Stimulated activated naive CD8-positive, alpha-beta T cell treated with anti-CD3 and anti-CD28 coated beads, Interleukin-15, Interleukin-2, amounts not matched to agents 100 U/mL and 50 U/mL, for 24 hours (primary cell): ENCODE measurements at places on chromosomes 5 and 9.

GRCh38 chr9:135165003-135165711 lies 77.7 kb downstream of the OLFM1 start:
- DNase-seq, result no peak

- peak; percentile 8 for DNase-seq
Measured at GRCh38 chr5:1515921-1516571, 7.7 kb downstream of the LPCAT1 start.

DNA sequence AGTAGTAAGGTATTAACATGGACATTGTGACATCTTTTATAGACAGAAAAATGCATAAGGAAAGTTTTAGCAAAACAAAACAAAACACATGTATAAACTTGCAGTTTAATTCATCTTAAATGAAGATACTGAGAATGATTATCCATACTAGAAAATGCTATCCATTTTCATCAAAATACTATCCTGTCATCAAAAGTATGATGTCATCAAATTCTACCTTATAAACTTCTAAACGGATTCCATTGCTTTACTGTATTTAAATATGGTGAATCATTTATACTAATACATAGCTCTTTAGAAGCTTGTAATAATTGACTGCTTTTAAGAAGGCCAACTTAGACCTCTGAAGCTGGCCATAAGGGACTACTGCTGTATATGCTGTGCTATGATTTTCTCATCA lies 221.0 kb downstream of the EDIL3 start:
- DNase-seq, result no peak

- no peak for DNase-seq
Measured at GRCh38 chr9:2603621-2604020, 18.0 kb upstream of the VLDLR start.

- DNase-seq, result no peak
Measured at GRCh38 chr5:179776411-179776938, 17.3 kb upstream of the LTC4S start.

- peak; percentile 65 for DNase-seq
Measured at GRCh38 chr9:38227061-38227540, 158.1 kb upstream of the SHB start.

DNA sequence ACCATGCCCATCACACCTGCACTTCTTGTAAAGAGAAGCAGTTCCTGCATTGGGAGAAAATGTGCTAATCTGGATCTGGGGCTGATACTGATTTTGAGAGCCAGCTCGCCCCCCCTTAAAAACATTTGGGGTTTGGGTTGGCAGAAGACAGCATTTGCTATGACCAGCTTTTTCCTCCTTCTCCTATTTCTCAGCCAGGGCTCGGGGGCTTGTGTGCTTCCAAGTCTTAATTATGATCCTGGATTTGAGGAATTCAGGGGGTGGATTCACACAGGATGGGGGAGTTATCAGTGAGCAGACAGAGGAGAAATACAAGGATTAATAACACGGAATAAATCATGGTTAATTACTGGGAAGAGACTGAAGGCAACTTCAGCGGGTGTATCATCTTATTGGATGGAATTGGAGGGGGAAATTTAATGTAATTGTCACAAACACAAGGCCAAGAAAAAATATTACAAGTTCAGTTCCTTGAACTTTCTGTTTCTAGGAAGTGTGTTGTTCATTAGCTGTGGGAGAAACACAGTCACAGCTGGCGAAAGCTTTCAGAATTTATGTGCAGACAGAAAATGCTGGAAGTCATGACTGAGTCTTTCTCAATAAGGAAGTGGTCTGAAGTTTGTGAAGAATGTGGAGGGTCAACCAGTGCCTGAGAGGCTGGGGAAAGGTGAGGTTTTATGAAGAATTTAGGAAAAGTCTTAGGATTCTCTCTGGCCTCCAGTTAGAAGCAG lies 15.3 kb downstream of the C9orf152 start:
- DNase-seq, result no peak

DNA sequence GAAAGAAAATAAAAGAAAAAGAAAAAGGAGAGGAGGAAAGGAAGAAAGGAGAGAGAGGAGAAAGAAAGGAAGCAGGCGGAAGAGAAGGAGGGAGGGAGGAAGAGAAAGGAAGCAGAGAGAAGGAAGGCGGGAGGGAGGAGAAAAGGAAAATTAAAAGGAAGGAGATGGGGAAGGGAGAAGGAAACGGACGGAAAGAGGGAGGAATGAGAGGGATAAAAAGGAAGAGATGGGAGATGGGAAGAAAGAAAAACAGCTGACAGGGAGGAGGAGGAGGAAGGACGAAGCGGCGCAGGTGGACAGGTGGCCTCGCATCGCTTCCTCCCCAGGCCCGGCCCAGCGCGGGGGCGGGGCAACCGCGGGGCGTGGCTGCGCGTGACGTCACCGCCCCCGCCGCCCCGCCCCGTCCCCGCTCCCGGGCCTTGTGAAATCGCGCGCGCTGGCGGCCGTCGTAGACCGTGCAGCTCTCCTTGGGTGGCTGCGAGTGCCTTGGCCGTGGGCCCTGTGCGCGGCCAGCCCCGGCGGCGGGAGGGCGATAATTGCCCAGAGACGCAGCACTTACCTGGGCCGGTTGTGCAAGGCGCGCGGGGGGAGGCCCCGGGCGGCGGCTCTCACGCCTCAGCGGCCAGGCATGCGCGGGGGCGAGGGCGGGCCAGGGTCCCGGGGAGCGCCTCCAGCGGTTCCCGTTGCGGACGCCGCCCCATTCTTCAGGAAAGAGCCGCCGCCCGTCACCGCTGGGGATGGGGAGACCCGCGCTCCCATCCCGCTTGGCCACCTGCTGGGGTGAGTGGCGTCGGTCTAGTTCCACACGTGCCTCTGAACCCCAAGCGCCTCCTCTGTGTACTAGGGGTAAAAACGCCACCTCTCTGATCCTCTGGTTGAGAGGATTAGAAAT lies 49.6 kb upstream of the FOXE1 start:
- DNase-seq, result peak; percentile 74

DNA sequence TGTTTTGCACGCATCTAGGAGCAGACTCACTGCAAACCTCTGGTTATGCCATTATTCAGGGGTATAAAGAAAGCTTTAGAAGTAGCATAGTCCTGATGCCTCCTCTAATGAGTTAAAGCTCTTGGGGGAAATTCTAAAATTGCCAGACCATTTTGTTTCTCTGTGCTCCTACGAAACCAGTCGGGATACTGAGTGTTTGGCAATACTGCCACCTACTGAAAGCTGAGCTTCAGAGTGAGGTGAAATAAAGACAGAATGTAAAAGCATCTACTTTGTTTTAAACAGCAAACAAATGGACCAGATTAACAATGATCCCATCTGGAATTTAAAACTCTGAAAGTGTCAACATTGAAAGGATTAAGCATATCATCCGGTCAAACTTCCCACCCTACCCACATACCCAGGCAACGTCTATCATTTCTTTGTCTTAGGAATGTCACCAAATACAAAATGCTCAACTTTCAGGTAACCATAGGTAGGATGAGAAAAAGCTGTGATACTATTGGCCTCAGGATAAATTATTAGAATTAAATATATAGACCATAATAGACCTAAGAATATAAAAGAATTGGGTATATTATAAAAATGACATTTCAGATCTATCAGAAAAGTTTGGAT lies 77.8 kb upstream of the SHISAL2B start:
- no peak for DNase-seq

- no peak for DNase-seq
Measured at GRCh38 chr5:142181096-142181495, 72.5 kb downstream of the NDFIP1 start.

DNA sequence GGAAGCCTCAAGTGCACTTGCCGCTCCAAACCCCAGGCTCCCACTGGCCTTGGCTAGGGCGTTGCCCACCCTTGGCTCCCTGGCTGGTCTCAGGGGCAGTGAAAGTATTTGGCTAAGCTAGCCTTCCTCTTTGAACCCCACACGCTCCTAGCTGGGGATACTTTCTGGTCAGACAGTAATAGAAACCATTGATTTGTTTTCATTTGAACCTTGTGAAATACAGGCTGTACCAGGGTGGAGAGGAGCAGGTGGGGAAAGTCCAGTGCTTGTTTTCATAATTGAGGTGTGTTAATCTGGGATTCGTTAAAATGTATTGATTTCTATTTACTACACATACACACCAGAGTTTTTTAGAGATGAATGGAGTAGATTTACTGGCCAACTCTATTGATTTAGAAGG lies 45.9 kb upstream of the TRMT10B start:
- DNase-seq, result no peak

GRCh38 chr5:132225165-132226032 lies 2.3 kb downstream of the P4HA2 start:
- peak; percentile 41 for DNase-seq

DNA sequence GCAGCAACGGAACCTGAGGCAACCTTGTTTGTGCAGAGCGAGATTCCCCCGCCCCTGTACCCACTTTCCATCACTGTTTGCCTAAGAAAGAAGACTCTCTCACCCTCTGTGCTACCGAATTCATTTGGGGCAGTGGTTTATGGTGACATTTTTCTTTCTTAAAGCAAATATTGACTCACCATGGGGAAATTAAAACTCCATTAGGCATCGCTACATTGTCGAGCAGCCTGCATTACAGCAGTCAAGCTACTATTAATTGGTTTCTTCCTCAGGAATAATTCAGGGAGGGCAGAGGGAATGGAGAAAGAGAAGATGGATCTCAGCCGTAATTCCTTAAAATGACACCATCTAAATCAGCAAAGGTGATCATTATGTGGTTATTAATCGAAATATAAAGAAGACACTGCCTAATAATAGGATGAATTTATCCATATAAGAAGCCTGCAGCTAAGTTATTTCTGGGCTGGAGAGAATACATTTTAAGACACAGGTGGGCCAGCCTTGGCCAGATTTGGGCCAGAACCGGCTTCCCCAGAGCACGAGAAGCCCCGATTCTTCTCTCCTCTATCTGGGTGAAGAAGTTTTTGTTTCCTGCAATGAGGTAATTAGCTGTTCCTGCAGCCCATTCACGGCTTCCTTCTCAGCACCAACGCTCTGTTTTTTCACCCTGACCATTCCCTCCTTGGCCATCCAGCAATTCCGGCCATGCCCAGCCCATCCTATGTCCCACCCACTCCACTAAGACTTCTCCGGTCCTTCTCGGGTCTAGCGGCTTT lies 16.8 kb downstream of the CFAP77 start:
- no peak for DNase-seq
